Renal pelvis (tissue), 12 donors: ENCODE measurements at places on chromosomes 12 and 14. TPM values are rescaled to one million over a fixed set of nuclear protein-coding genes. Genes with fewer than 3 reads are reported as not detected.

- DNase-seq = peak; percentile 50
Observed at GRCh38 chr14:101665478-101666078, 95.9 kb upstream of the PPP2R5C start.

Gene TAS2R9
- polyA plus RNA-seq = not detected

Gene KRT78
- not detected for polyA plus RNA-seq

DNA sequence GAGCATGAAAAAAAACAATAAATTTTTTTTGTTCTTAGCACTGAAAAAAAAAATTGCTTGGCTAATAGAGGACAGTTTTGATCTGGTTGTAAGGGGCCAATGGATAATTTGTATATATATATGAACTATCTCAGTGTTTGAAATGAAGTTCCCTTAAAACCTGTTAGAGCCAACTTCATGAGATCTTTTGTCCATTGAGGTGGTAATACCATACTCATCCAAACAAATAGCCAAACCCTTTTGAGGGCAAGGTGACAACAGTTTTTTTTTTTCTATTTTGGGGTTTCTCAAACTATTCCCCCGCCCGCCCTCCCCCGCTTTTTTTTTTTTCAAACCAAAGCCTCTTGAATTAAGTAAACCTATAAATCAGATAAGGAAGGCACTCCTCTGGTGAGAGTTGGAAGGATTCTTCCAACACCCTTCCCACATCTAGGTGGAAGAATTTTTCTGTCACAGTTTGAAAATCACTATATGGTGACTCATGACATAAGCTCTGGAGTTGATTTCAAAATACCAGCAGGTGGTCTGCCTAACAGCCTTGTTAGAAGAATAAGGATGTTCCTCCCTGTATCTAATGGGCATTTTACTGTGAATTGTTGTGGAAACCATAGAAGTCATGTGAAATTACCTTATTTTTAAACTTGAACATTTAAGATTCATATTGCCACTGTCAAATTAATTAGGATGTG, 10.2 kb downstream of the ARHGAP5 start:
- DNase-seq = no peak

GRCh38 chr12:53353257-53353655, 17.1 kb upstream of the SP7 start:
- no peak for DNase-seq

GRCh38 chr12:114241973-114242434, 163.9 kb downstream of the TBX5 start:
- DNase-seq = no peak
